ENCODE measurements at places on chromosomes 7 and 10.

DNA sequence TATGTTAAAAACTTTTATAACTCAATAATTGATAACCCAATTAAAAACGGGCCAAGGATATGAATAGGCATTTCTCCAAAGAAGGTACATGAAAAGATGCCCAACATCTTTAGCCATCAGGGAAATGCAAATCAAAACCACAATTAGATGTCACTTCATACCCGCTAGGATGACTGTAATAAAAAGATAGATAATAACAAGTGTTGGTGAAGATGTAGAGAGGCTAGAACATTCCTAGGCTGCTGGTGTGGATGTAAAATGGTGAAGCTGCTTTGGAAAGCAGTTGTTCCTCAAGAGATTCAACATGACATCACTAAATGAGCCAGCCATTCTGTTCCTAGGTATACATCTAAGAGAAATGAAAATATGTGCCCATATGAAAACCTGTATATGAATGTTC lies 35.6 kb downstream of the CAMK1D start:
- no peak for DNase-seq

- no peak for DNase-seq
Measured at GRCh38 chr7:125396466-125397151, 467.0 kb upstream of the POT1 start.

- DNase-seq: no peak
Measured at GRCh38 chr10:119643306-119644204, 7.6 kb upstream of the BAG3 start.

DNA sequence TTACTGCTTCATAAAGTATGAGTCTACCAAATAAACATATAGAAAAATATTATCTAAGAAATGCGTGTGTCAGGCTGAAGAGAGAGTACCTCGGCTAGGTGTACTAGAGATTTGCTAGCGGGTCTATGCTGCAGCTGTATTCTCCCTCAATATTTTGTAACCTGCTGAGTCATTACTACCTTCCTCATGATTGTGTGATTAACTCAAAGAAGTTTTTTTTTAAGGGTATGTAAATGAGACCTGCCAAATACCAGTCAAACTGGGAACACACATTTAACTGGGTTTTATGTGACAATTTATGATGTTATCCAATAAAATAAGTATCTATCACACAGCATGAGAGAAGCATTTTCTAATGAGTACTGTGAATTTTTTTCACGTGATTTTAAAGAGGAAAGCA lies 180.4 kb downstream of the RNF133 start:
- DNase-seq: no peak

DNA sequence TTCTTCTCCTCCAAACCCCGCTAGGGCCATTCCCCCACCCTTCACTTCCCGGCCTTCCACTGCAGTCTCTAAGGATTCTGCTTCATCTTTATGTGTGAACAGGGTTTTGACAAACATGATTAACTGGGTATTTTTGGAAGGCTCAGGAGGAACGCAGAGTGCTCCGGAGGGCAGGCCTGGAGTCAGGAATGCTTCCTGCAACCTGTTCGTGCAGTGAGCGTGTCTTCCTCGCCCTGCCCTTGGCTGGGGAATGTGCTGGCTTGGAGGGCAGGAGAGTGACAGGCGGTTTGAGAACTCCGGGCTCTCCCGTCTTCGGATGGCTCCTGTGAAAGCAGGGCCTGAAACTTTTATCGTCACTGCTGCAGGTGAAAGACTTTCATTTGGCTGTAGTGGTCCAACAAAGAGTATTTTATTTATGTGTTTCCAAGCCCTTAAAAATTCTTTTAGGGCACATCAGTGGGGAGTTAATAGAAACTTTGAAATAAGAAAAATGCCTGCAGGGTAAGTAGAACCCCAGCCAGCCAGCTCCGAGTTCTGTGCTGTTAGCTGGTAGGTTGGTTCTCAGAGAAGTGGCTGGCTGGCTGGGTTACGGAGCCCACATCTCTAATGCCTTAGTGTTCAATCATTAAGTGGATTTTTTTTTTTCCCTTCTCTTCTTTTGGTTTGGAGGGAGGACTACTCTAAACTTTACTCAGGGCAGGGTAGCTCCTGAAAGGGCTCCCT lies 51.0 kb downstream of the TCF7L2 start:
- DNase-seq: no peak

DNA sequence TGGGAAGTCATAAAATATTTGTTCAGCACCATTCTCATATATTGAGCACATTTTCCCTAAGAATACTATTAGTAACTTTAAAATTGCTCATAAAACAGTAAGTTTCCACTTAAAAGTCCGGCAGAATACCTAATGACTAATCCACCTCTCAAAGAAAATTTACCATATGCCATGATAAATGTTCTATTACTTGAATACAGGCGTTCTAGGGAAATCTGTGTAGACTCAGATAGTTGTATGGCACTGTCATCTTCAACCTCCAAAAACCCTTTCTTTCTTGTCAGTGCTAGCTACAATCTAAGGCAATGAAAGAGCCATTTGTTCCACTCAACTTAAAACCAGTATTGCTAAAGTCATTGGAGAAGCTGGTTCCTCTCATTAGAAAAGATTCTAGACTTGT lies 7.3 kb downstream of the GPR37 start:
- DNase-seq: no peak

GRCh38 chr10:3528271-3528670 lies 256.7 kb downstream of the KLF6 start:
- no peak for DNase-seq

GRCh38 chr10:17053061-17053460 lies 76.5 kb downstream of the CUBN start:
- DNase-seq: no peak

GRCh38 chr7:20331910-20332813 lies 1.5 kb downstream of the ITGB8 start:
- no peak for DNase-seq

- no peak for DNase-seq
Measured at GRCh38 chr10:74027702-74028101, 29.8 kb downstream of the VCL start.

DNA sequence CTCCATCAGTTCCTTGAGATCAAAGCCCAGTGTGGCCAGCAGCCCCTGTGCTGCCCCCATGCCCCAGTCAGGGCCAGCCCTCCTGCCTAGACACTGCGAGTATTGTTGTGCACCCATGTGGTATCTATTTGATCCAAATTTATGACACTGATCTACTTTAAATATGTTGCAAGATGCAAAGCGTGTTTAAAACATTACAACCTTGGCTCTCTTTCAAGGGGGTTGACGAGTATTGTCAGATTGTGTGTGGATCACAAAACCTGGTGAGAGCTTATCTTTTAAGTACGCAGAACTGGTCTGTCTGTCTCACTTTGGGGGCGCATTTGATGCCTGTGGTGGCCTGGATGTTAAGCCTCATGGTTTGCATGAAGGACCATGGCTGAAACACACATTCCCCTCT lies 108.9 kb downstream of the COL13A1 start:
- DNase-seq: no peak

DNA sequence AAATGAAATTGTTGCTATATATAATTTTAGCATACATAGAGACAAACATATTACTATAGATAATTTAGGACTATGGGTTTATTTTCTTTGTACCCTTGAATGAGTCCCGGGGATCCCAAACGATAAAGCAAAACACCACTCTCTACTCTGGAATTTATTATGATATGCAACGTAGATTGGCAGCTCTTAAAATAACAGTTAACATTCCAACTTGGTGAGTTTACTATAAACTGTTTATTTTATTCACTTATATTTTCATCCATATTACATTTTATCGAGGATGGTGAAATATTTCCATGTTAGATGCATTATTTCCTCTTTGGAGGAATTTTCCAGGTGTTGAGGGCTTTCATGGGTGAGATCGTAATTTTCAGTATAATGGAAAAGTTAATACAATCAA lies 138.7 kb upstream of the DGKB start:
- DNase-seq: no peak

DNA sequence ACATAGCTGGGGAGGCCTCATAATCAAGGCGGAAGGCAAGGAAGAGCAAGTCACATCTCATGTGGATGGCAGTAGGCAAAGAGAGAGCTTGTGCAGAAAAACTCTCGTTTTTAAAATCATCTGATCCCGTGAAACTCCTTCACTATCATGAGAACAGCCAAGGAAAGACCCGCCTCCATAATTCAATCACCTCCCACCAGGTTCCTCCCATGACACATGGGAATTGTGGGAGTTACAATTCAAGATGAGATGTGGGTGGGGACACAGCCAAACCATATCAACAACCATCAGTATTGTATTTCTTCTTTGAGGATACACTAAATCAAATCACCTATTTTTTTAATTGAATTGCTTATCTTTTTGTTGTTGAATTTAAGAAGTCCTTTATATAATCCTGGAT lies 16.7 kb downstream of the POT1 start:
- no peak for DNase-seq

DNA sequence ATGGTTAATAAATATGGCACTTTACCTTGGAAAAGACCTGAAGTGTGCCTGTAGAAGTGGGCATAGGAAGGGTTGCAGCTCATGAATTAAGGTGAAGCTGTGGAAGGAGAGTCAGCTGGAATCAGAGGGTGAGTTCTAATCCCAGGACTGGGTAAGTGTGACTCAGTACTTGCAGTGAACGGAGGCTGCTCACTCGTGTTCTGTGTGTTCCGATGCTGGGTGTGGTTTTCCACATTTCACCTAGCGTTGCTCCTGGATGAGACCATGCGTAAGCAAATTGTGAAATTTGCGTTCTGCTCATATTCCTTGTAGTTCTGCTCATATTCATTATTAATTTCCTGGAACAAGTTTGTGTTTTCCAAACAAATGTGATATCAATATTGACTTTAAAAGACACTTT lies 22.4 kb upstream of the TMEM236 start:
- DNase-seq: no peak

GRCh38 chr7:68678196-68678595 lies 920.1 kb upstream of the AUTS2 start:
- DNase-seq: no peak

- no peak for DNase-seq
Measured at GRCh38 chr7:155521007-155521742, 25.2 kb downstream of the CNPY1 start.

Data from T1000 (cell line).